ENCODE measurements at places on chromosomes 16 and 17.

- no peak for DNase-seq
Measured at GRCh38 chr17:46774108-46774737, 44.3 kb downstream of the WNT3 start.

DNA sequence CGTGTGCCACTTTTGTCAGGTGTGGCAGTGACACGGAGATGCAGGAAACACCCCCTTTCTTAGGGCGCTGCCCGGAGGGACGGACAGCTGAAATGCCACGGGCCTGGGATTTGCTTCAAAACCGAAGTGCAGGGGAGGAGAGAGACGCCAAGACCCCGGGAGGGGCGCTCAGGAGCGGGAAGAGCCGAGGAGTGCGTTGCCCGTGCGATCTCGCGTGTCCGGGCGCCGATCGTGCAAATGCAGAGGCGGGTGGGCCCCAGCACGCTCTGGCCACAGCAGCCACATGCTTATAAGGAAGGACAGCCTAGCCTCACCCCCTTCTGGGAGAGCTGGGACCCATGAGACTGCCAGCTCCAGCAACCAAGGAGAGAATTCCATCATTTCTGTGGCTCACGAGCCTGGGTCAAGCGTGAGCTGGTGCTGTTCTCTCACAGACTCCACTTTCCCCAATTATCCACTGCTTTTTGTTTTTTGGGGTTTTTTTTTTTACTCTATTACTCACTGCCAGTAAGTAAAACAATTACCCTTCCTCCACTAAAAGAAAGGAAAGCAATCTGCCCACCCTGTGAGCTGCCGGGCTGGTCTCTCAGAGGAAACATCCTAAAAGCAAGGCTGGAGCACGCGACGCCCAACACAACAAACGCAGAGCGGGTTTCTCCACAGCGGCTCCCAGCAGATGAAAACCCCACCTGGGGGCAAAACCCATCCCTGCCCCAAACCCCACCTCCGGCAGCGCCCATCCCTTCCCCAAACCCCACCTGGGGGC lies 27.2 kb upstream of the C16orf95 start:
- no peak for DNase-seq

DNA sequence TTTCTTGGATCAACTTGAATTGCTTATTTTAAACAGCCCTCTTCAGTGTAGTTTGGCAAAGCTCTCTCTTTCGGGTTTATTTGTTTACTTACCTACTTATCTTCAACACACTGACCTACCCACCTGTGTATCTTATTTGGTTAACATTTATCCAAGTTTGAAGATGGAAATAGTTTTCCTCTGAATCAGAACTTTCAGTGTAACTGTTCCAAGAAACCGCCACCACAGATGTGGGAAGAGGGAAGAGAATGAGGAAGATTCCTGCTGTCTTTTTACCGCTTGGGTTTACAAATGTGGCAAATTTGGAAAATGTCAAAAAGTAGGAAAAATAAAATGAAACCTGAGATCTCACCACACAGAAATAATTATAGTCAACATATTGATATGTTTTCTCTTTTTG lies 115.8 kb downstream of the MSI2 start:
- DNase-seq, result no peak

DNA sequence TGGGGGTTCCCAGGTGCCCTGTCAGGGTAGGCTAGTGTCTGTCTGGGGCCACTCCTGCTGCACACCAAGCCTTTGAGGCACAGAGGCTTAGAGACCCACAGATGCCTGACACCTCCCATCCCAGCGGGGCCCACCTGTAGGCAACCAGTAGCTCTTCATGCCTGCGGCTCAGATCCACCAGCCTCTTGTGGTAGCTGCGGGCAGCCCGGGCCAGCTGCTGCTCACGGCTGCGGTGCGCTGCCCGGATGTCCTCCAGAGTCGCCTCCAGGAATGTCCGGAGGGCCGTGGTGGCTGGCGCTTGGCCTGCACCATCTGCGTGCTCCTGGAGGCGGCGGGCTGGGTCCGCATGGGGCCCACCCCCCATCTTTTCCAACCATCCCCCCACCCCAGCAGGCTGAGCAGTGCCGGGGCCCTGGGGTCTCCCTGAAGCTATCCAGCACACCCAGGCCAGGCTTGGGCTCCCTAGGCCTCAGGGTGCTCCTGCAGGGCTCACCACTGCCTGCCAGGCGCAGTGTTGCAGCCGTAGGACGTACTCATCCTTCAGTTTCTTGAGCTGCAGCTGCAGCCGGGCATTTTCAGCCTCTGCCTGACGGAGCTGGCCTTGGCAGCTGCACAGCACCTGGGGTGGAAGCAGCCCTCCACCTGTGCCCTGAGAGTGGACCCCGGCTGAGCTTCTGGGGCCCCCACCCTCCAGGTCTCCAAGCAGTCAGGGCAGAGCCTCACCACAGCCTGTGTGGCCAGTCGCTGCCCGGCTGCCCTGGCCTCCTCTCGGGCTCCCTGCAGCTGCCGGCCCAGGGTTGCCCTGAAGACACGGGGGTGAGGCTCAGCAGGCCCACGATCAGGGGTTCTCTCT lies 1.8 kb downstream of the CCDC78 start:
- DNase-seq, result no peak

DNA sequence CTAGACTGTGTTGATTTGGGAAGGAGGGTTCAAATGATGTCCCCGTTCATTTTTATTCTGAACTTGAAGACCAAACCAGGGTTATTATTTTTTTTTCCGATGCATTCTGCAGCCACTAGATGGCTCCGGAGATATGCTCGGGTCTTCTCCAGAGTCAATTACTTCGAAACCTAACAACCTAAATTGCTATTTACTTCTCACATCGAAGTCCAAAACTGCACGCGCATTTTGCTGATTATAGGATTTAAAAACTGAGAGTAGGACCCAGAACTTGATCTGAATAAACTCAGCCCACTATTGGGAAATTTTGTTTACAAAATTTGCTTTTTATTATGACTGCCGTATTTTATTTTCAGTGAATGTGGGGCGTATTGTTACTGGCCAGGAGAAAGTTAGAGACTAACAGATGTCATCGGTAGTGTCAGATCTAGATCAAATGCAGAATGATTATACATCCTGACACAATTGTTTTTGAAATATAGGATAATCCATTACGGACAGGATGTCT lies 263.8 kb downstream of the HS3ST3A1 start:
- DNase-seq, result no peak

GRCh38 chr16:35193956-35194355 lies 1734.5 kb downstream of the TP53TG3F start:
- DNase-seq, result no peak

- DNase-seq, result no peak
Measured at GRCh38 chr17:51818777-51819176, 339.7 kb downstream of the CA10 start.

DNA sequence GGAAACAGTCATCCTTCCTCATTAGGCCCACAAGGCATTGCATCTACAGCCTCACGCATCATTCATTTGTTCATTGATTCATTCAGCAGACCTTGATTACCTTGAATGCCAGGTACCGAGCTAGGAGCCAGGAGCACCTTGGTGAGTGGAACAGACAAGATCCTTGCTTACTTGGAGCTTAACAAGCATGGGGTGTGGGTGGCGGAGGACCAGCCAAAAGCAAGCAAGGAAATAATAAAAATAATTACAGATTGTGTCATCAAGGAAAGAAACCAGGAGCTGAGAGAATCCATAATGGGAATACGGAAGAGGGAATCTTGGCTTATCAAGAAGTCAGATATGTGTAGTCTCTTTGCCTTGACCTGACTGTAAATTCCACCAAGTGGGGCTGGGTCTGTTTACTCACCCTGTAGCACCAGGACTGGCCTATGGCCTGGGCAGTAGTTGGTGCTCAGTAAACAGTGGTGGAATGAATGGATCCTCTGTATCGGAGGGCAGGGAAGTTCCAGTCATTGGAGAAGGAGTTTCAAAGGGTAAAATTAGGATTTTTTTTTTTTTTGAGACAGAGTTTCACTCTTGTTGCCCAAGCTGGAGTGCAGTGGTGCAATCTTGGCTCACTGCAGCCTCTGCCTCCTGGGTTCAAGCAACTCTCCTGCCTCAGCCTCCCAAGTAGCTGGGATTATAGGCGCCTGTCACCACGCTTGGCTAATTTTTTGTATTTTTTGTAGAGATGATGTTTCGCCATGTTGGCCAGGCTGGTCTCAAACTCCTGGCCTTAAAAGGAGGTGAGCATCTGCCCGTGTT lies 157.7 kb downstream of the MSI2 start:
- no peak for DNase-seq

GRCh38 chr17:42253578-42253977 lies 22.6 kb downstream of the STAT5B start:
- no peak for DNase-seq

GRCh38 chr17:50634915-50635731 lies 442 bp downstream of the ABCC3 start:
- no peak for DNase-seq

- DNase-seq, result no peak
Measured at GRCh38 chr17:7551396-7551795, 2.5 kb downstream of the TNFSF12 start.

DNA sequence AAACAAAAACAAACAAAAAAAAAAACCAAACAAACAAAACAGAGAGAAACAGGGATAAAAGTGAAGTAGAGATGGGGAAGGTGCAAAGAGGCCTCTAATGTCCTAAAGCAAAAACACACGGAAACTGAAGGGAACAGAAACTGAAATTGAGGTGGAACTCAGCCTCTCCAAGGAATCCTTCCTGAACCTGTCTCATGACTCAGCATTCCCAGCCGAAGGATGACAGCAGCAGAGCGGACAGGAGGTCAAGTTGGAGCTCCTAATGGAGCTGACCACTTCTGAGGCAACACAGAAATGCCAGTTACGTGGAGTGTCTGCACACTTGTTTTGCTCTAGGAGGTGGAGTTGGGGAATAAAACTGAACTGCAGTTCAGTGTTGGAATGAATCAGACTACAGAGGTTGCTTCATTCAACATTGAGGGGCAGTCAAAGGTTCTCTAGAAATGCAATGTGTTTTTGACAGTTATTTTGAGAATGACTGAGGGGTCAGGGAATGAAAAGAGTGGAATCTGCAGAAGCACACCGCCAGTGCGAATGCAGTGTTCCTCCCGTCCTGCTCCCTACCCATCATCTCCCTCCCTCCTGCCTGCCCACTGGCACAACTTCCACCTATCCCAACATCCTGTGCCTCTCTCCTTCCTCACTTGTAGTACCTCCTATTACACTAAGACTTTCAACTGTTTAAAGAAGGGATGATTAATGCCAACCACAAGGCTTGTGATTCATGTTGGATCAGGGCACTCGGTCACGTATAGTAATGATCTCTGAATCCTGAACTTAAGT lies 6.3 kb downstream of the UBE2O start:
- DNase-seq, result no peak

DNA sequence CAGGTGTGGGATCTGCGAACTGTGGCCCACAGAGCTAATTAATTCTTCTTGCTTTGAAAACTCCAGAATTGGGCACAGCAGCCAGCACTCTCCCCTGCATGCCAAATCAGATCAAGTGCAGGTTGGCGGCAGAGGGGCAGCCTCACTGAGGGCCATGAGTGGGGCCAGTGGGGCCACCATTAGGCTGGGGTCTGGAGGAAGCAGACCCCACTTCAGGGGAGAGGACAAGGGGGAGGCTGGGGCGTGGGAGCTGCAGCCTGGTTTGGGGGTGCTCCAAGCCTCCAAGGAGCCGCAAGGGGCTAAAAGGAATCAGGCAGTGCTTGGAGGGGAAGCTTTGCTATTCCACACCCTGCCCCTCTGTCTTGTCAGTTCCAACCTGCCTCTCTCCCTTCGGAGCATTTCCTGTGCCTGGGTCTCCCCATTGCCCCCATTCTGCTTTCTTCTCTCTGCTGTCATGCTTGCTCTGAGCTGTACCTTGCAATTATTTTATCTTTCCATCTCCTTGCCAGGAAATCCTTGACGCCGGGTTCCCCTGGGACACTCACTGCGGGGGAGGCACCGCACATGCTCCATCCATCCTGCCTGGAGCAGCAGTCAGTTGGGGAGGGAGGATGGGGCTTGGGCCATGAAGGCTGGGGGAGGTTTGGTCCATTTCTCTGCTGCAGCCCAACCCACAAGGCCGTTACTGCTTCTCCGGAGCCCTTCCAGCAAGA lies 3.3 kb upstream of the ABCC3 start:
- no peak for DNase-seq

DNA sequence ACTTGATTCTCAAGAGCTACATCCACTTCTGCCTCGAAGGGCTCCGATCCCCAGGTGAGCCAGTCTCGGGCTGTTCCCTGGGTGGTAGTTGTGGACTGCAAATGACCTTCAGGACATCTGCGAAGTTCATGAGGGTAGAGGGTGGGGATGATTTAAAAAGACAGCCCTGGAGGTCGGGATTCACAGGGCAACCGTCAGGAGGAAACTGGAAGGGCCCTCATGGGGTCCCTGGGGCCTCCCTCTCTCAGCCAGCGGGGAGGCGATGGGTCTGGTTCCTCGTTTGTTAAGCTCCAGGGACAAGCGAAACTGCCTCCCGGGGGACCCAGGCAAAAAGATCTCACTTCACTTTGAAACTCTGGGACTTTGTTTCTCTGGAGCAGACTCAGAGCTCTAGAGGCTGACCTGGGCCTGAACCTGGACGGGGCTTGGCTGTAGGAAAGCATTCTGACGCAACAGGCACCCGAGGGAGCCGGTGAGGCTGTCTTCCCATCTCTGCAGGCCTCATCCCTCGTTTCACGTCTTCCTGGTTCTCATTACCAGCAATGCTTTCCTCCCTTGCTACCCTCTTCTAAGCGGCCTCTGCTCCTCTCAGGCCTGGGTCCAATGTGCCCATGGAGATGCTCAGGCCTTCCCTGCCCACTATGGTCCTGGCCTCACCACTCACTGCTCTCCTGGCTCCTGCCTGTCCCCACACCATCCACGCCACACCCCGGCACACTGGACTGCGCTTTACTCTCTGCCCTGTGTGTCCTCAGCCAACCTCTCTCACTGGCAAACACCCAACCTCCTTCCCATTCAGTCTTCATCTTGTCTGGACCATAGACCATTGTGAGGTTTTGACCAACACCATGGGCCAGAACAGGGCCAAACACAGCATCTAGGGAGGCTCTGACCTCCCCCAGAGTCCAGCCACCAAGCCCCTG lies 214.2 kb upstream of the TNRC6C start:
- no peak for DNase-seq

DNA sequence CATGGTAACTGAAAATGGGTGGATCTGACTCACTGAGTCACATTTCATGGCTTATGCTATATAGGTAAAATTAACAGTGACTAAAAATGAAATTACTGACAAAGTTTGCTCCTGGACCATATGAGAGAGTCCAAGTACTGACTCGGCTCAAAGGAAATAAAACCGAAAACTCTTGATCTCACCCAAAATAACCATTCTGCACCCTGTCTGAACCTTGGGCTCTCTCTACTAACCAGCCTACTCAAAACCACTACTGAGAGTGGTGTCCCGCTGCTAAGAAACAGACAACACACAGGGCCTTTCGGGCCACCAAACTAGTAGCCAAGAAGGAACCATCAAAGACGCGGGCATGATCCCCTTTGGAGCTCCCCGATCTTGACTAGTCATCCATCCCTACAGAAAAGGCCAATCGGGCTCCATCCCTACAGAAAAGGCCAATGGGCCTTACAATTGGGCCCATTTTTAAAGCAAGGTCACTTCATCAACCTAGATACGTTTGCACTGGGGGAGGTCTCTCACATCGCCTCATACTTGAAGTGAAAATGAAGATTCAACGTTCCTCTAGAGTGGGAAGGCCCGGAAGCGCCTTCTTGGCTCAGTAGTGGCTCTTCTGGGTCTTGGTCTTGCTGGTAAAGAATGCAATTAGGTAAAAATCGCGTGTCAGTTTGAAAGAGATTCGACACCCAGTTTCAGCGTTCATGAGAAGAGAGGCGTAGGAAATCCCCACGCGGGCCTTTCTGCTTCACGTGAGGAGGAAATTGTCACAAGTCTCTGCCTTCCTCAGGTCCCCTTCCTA lies 720 bp upstream of the ZPBP2 start:
- DNase-seq, result no peak

All from cortex of kidney (tissue), 1 donor.